ENCODE measurements at places on chromosomes 1 and 21.

GRCh38 chr1:203378556-203379245 lies 27.8 kb upstream of the FMOD start:
- DNase-seq = no peak

DNA sequence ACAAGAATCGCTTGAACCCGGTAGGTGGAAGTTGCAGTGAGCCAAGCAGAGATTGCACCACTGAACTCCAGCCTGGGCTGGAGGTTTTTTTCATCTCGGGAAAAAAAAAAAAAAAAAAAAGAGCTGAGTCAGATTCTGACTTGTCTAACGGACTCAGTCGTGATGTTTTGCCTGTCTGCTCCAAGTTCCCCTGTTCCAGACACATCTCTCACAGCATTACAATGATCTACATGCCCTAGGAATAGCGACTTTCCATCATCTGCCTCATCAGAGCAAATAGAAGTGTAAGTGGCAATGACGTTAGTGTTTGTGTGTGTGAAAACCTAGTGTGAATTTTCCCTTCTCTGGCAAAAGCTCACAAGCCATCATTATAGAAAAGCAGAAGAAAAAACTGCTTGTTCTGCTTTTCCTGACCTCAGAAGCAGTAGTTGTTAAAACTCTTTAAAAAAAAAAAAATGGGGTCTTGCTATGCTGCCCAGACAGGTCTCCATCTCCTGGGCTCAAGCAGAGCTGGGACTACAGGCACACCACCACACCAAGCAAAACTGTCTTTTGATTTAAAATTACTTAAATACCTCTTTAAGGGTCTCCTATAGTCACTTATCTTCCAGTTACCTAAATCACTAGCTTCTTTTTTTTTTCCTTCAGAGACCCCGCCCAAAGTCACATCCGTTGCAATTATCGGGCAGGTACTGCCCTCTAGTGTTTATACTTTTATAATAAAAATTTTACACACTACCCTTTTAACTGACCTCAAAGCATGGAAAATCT lies 37.3 kb downstream of the PLEKHO1 start:
- DNase-seq = no peak

GRCh38 chr1:57982852-57983251 lies 559.0 kb upstream of the DAB1 start:
- no peak for DNase-seq

- no peak for DNase-seq
These were observed 66.9 kb upstream of the LRIF1 start for GRCh38 chr1:111030590-111030989.

- DNase-seq = no peak
These were observed at the start of gene NBL1 for GRCh38 chr1:19643602-19644394. NBL1 (plus strand) TSS chr1:19644311; CDS start chr1:19655031, 10,720 bp downstream.

- no peak for DNase-seq
These were observed 35.6 kb upstream of the NEK7 start for GRCh38 chr1:198121056-198121826.

DNA sequence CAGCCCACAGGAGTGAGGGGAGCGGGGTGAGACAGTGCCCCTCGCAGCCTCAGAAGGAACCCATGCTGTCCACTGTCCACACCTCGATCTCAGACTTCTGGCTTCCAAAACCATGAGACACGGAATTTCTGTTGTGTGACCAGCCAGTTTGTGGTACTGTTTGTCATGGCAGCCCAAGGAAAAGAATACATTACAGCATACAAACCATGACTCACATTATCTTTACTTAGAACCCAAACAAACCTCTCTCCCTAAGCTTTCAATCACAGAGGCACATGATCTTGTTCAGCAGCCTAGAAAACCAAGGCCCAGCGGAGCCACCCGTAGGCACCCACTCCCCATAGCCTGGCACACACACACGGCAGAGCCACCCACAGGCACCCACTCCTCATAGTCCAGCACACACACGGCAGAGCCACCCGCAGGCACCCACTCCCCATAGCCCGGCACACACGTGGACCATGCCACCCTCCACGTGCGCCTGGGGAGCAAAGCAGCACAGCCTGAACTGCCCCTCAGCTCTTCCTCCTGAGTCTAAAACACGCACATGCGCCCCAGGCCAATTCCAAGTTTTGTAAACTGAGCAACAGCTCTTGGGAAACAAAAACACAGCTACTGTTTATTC lies 458 bp upstream of the KRTAP10-4 start:
- DNase-seq = no peak

GRCh38 chr1:185489406-185489805 lies 172.4 kb upstream of the IVNS1ABP start:
- DNase-seq = no peak

GRCh38 chr21:42538479-42539275 lies 25.0 kb downstream of the SLC37A1 start:
- no peak for DNase-seq

DNA sequence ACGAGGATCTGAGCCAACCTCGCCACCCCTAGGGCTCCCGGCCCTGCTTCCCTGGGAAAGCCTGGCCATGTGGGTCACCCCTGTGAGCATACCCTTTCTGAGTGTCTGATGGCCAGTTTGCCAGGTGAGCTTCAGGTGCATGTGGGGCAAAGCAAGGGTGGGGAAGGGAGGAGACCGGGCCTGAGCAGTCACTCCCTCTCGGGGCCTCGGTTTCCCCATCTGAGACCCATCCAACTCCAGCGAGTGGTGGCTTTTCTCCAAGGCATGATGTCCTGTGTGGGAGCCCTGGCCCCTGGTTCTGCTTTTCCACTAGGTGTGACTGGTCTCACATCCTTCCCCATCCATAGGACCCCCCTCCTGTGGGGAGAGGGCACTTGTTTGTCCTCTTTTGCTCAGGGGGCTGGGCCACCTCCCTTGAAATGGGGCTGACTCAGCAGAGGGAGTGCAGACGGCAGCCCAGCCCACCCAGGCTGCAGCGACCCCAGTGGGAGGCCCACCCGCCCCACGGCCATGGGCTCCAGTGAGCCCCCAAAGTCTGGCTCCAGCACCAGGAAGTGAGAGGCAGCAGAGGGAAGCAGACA lies 1.7 kb upstream of the WNT9A start:
- no peak for DNase-seq

DNA sequence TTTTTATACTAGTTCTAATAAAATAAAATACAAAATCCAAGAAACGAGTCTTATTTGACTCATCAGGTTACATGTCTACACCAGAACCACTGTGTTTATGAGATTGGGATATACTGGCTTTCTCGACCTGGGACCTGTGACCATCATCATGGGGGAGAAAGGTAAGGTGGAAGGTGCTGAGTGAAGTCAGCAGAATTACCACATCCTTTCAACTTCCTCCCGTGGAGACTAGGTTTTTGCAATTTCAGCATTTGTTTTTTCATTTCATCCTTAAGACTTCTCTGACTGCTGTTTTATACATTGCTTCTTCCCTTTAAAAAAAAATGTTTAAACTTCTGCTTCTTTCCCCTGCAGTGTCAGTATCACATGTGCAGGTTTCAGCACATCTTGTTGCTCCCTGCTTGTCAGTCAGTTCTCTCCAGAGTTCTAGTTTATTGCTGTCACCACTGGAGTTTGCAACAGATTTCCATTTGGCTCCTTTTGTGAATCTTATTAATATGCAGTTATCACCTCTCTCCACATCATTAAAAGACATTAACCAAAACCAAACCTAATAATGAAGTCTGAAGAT lies 60.4 kb upstream of the HAO2 start:
- no peak for DNase-seq

DNA sequence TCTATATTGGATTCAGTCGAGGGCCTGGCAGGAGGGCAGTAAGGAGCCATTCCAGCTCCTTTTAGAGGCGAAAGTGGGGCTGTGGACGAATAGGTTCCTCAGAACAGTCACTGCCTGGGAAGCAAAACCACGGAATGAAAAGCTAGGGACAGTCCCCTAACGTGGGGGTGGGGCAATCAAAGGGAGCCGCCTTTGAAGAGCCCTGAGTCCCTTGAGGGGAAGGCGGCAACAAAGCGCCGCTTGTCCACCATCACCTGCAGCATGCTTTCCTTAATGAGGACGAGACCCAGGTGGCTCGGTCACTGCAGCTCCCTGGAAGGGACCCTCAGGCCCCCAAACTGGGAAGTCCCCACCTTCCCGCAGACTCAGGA lies 184.7 kb downstream of the ETS2 start:
- DNase-seq = no peak

DNA sequence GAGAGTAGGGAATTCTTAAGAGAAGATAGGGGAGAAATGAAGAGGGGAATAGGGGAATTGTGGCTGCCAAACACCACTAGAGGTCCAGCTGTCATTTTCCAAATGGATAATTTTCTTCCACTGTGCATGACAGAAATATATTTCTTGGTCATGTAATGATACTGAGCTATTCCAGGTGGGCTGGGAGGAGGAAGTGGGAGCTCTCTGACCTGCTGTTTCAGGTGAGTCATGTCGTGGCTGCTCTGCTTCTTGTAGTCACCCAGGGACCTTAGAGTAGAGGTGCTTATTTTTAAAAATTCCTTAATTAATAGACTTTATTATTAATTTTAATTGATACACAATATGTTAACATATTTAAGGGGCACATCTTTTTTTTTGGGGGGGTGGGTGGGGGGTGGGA lies 11.9 kb downstream of the PDE4B start:
- no peak for DNase-seq

Data from cortex of kidney (tissue), 1 donor.